Stimulated activated naive B cell treated with anti-CD40 and anti-IgM and Interleukin-4, amounts not matched to agents 10 μg/mL and 1 μg/mL and 100 μg/mL, for 72 hours (primary cell): ENCODE measurements at places on chromosomes 1 and 21.

DNA sequence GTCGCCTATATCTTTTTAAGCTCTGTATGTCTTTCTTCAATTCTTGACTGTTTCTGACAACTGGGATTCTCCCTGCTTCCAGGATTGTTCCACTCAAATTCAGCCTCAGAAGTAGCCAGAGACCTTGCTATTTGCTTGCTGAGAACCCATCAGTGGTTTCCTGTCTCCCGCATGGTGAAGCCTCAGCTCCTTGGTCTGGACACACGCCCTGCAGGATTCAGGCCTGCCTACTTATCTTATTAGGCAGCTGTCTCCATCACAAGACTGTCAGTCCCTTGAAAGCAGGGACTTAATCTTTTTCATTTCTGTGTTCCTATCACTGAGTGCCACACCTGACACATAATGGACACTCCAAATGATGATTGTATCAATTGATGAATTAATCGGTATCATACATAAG lies 175.3 kb downstream of the PLPP3 start:
- DNase-seq: no peak

- DNase-seq: peak; percentile 70
Measured at GRCh38 chr1:234962340-234962989, 166.2 kb downstream of the TOMM20 start.

- no peak for DNase-seq
Measured at GRCh38 chr1:226735576-226735975, 3.5 kb downstream of the ITPKB start.

GRCh38 chr1:207289756-207290155 lies 31.7 kb upstream of the CD55 start:
- no peak for DNase-seq

DNA sequence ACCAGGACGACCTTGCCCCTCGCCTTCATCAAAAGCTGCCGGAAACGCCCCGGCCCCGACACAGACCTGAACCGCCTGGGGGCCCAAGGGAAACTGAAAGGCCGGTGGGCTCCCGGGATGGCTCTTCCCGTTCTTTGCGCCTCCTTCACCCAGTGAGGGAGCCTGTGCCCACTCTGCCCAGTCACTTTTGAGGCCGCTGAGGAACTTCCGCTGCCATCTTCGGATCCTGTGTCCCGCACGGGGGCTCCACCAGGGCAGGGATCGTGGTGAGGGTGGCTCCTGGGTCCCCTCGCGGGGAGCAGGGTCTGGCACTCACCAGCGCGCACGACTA lies 104.0 kb downstream of the PPIAL4G start:
- DNase-seq: no peak

DNA sequence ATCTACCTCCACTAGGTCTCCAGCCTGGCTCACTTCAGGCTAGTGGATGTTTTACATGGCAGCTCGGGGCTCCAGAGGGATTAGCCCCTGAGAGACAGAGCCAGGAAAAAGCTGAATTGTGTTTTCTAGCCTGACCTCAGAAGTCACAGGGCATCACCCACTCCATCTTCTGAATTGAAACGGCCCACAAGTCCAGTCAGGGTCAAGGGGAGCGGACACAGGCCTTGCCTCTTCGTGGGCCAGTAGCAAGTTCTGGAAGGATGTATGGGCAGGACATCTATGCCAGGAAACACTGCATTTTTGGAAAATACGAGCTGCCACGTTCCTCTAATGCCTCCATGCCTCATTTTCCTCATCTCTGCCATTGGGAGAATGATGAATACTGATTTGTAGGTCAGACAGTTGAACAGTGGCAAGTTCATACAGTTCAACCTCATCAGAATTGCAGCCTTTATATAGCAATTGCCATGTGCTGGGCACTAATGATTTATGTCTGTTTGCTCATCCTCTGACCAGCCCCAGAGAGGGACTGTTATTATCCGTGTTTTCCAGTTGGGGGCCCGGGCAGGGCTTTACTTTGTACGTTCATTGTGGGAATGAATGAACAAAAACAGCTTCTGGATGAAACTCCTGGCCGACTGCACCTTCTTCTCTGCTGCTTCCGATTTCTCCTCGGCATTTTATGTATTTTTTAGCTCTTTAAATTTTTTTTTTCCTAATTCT lies 23.2 kb upstream of the PCBP3 start:
- no peak for DNase-seq

GRCh38 chr1:55286856-55287602 lies 71.9 kb upstream of the USP24 start:
- DNase-seq: peak; percentile 59

- no peak for DNase-seq
Measured at GRCh38 chr1:54547601-54548388, at the start of gene ACOT11. Gene ACOT11 (plus strand): TSS chr1:54548228. CDS start chr1:54548310, 82 bp downstream.

DNA sequence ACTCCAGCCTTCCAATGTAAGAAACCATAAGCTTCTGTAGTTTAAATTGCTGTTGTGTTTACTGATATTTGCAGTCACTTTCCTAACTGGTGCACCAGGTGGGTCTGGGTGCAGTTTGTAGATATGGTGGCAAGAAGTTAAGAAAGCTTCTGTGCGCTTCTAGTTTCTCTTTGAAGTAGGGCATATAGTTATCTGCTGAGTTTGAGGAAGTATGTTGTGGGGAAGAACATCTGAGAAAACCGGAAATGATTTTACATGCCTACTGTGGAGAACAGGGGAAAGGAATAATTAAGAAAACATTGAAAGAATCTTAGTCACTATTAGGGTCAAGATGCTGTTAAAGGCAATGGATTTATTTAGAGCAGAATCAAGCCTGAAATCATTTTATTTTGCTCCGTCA lies 14.9 kb upstream of the SLC44A5 start:
- DNase-seq: no peak

GRCh38 chr1:28449904-28450303 lies 55.9 kb upstream of the RCC1 start:
- peak; percentile 15 for DNase-seq

- peak; percentile 82 for DNase-seq
Measured at GRCh38 chr1:221839782-221840395, 98.0 kb upstream of the DUSP10 start.

- no peak for DNase-seq
Measured at GRCh38 chr1:71630073-71630472, 549.2 kb upstream of the ZRANB2 start.

DNA sequence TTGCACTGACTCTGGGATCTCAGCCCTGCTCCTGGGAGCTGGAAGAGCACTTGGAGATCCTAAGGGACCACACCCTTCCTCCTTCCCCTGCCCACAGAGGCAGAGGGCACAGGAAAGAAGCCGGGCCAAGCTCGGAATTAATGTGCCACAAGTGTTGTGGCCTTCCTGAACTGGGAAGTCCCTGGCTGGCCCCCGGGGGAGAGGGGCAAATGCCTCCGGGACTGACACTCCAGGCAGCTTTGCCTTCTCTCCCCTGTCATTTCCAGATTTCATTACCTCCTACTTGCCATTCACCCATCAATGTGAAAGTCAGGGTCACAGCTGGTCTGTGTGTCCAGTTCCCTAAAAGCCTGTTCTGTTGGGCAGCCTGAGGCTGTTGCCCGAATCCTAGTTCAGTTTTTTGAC lies 21.7 kb downstream of the SESN2 start:
- no peak for DNase-seq

DNA sequence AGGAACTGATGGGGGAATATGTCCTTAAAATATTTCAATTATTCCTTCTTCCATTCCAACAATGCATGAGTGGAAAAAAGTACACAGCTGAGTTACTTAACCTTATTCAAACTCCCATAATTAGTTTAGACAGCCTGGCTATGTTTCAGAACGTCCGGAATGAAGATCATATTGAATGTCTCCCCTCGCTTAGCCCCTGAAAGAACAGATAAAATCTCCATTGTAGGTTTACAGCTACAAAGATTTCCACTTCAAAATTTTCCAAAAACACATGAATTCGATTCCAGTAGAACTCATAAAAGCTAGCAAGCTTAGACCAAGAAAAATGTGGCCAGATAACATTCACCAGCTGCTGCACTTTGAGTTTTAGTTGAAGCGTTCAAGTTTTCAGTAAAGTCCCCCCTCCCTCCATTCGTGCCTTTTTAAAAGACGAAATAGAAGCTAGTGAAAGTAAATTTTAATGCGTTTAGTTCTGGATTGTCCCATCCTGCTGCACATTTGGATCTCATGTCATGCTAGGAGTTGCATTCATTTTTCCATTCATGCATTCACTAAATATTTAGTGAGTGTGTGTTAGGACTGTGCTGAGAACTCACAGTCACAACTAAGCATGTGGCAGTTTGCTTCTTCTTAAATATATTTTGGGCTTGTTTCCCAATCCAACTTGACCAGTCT lies 29.4 kb upstream of the SSX2IP start:
- DNase-seq: no peak

DNA sequence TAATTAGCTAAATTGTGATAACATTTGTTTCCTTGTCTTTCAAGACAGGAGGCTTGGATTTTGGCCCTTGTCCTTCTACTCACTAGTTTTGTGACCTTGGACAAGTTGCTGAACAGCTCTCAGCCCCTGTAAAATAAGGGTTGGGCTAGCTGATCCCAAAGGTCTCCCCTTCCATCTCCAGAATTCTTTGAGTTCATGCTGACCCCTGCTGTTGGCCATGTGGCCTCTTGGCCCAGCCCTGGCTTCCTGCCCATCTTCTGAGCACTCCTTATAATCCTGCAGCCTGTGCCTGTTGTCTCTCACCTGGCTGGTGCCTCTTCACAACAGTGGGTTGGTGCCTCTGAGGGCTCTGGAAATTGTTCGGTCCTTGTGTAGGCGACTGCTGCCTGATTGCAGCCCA lies 10.1 kb downstream of the PTGFRN start:
- no peak for DNase-seq

- no peak for DNase-seq
Measured at GRCh38 chr1:73859227-73859626, 338.7 kb downstream of the LRRIQ3 start.

DNA sequence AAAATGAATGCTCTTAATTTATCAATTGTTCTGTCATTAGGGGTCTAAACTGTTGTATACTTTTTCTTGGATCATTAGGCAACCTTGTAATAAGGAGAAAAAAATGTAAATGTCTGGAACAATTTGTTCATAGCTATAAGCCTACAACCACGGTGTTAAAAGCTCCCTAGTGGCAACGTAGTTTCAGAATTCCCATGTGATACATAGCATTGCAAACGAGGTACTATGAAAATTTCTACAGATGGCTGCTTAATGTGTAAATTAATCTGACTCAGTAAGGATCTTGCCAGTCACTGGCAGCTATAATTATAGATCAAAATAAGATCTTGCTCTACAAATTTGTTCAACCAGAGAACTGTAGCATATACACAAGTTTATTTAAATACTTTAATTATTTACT lies 304.1 kb upstream of the ADGRL4 start:
- no peak for DNase-seq

DNA sequence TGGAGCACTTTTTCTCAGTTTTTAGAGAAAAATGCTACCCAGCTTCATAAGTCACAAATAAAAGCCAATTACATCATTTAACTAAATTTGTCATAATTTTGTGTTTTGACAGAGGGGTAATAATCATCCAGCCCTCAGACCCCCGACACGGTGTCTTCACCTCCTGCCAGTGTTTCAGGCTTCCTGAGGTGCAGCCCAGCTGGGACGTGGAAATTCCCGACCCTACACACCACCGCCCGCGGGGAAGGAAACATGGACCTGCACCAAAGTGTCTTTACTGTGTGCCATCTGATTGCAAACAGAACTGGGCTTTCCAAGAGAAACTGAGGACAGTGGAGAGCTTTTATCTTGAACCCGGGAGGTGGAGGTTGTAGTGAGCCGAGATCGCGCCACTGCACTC lies 7.7 kb upstream of the INAVA start:
- DNase-seq: no peak

DNA sequence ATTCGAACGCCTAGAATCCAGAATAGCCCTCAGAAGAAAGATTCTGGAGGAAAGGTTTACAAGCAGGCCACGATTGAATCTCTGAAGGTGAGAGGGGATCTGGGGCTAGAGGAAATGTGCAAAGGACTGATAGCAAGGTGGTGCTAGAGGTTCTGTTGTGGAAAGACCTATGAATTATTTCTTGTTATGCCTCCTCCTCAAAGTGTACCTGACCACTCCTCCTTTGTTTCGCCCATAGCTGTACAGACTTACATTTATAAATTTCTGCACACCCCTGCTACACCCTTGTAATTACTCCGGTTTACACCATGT lies 986 bp downstream of the TCEANC2 start:
- no peak for DNase-seq

DNA sequence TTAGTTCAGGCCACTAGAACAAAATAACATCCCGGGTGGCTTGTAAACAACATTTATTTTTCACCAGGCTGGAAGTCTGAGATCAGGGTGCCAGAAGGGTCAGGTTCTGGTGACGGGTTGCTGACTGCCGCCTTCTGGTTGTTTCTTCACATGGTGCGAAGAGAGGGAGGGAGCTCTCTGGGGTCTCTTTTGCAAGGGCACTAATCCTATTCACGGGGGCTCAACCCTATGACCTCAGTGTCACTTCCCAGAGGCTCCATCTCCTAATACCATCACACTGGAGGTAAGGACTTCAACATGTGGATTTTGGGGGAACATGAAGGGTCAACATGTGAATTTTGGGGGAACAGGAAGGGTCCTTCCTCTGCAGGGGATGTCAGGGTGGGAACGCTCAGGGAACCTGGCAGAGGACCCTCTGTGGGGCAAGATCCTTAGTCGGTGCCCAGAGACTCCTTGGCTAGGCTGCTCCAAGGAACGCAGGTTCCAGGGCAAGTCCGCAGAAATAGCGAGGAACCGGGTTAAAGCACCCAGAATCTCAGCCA lies 8.7 kb upstream of the C2CD2 start:
- no peak for DNase-seq

DNA sequence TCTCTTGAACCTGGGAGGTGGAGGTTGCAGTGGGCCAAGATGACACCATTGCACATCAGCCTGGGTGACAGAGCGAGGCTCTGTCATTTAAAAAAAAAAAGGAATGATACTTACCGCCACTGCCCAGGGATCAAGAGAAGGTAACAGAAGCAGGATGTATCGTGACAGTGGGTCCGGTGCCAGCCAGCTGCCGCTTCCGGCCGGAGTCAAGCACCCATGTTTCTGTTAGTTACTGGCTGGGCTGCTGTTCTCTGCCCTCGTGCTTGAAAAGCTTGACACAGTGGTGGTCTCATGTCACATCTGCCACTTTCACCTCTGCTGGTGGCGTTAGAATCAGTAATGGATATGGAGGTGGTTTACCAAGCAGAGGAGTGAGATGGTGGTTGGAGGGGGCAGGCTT lies 21.0 kb downstream of the IFNGR2 start:
- DNase-seq: no peak
